Kidney (tissue), 22 donors: ENCODE measurements at places on chromosomes 1 and 21.
A peak's percentile ranks its signal among the peaks of the same experiment; 100 is the strongest.

DNA sequence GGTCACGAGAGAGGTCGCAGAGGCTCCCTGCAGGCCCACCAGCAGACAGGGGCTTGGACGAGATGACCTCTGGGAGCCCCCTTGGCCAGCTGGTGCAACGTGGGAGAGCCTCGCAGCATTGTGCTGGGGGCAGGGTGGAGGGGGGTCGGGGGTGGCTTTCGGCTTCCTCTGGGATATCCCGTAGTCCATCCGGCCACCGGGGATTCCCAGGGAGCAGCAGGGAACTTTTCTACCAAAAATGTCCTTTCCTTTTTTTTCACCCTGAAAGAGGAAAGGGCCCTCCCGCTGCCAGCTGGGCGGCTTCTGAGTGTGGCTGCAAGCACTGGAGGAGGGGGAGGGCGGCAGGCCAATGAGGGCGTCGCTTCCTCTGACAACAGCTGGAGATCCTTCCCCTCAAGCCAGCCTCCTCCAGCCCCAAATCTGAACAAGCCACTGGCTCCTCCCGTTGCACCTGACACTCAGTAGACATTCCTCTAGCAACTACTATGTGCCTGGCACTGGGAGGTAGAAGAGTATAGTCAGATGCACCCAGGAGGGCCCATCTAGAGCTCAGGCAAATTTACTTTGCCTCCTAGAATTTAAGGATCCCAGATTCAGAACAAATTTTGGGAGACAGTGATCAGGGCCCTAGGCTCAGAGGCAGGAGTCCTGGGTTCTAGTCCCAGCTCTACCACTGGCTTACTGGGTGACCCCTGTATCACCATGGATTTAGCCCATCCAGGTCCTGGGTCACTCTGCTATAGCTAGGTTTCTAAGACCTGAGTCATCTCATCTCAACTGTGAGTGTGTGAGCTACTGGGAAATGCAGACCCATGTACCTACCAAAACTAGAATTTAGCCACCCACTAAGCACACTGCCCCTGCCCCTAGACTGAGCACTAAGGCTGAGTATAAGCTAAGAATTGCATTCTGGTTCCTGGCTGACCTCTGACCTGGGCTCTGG, 2.7 kb downstream of the MOB3C start:
- DNase-seq = peak; percentile 74

DNA sequence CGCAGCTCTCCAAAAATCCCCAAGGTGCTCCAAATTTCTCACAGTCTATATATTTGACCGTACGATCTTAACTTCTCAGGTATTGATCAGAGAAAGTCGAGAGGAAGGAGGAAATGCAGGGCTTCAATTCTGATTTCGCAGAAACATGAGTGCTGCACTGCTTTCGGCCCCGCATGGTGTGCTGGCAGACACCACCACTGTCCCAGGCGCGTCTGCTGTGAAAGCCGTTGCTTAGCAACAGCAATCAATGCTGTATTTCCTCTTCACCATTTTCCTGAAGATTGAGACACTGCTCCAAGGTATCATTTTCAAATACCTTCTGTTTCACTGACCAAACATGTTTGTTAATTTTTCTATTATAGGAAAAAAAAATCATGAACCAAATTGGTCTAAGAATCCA, 296.3 kb downstream of the SMYD3 start:
- DNase-seq = no peak

- peak; percentile 96 for DNase-seq
These were observed at the start of gene TMEM50A for GRCh38 chr1:25338188-25338981. Gene TMEM50A, plus strand, starts transcription at chr1:25338334. Its CDS starts 2,153 bp downstream, at chr1:25340487.

- DNase-seq = no peak
These were observed 4.1 kb upstream of the OLIG2 start for GRCh38 chr21:33021667-33022066.

DNA sequence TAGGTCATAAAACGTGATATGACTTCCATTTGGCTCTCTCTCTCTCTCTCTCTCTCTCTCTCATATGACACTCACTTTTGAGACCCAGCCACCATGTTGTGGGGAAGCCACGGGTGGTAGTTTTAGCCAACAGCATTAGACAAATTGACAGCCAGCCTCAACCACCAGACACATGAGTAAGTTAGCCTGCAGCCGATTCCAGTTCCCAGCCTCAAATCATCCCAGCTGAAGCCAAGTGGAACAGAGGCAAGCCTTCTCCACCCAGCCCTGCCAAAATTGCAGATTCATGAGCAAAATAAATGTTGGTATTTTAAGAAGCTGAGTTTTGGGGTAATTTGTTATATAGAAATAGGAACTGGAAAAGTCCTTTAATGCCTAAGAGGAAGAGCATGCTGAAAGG, 98.0 kb upstream of the DNAH14 start:
- no peak for DNase-seq

- peak; percentile 90 for DNase-seq
These were observed 17.9 kb upstream of the ETV3 start for GRCh38 chr1:157156058-157156541.

DNA sequence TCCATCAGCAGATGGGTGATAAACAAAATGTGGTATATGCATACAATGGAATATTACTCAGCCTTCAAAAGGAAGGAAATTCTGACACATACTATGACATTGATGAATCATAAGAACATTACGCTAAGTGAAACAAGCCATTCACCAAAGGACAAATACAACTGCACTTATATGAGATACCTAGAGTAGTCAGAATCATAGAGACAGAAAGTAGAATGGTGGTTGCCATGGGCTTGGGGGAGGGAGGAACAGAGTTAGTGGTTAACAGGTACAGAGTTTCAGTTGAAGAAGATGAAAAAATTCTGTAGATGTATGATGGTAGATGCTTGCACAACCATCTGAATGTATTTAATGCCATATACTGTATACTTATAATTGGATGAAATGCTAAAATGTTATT, 39.1 kb upstream of the KCNK2 start:
- DNase-seq = no peak

DNA sequence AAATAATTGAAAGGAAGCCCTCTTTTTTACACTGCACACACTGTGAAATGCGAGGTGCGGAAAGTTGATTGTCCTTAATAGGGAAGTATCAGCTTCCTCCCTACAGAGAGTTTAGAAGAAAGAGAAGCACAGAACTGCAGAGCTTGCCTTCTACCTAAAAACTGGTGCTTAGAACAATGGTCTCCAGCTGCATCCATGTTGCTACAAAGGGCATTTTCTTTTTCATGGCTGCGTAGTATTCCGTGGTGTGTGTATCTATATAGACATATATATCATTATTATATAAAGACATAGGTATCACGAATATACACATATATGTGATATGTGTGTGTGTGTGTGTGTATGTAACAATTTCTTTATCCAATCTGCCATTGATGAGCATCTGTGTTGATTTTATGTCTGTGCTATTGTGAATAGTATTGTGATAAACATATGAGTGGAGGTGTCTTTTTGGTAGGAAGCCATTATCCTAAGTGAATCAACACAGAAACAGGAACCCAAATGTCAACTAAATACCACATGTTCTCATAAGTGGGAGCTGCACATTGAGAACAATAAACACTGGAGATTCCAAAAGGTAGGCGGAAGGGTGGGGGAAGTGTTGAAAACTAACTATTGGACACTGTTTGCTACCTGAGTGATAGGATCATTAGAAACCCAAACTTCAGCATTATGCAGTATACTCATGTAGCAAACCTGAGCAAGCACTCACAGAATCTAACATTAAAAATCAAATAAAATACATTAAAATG, 290.0 kb upstream of the RUNX1 start:
- DNase-seq = no peak

DNA sequence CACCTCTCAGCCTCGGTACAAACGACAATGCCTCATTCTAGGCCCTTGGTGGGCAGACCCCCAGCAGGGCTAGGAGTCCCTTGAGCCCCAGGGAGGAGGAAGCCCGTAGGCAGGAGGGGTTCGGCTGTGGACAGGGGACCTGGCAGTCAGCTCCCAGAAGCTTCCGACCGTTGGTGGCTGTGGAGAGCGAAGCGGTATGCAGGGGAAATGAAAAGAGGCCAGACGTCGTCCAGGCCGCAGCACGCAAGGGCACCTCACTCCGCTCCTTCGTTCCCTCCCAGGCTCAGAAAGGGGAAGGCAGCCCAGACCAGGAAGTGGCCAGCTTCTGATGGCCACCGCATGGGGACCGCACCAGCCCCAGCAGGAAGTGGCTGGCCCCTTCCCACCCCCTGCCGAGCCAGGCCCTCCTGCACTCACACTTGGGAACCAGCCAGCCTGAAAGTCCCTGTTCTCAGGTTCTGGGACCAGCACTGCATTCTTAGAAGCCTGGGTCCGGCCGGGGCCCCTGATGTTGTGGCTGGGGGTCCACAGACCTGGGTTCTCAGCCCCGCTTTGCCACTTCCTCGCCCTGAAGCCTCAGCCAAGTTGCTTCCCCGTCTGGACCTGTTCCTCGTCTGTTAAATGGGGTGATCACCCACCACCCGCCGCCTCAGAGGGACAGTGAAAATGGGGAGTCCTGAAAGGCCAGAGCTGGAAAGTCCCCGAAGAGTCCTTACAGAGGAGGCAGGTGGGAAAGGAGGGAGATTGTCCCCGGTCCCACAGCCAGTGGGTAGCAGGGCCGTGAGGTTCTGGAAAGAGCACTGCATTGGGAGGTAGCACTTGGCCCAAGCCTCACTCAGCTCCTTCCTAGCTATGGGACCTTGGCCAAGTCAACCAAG, 104.0 kb upstream of the RUNX3 start:
- DNase-seq = peak; percentile 20

GRCh38 chr1:186289943-186290545, 85.0 kb downstream of the TPR start:
- no peak for DNase-seq

GRCh38 chr1:25478633-25479032, 47.9 kb downstream of the MACO1 start:
- DNase-seq = no peak

DNA sequence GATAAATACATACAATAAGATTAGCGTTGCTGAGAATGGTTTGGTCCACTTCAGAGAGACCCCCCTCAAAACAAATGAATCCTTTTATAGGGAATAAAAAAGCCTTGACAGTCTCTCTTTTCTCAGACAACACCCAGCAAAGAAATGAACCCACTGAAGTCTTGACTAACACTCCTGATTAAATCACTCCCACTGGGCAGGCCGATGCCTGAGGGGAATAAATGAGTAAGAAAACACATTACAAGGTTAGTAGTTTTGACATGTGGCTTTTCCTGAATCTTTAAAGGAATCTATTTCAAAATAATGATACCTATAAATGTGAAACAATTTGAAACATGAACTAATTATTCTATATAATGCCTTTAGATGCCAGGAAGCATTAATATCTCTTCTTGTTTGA, 146.9 kb upstream of the POGK start:
- DNase-seq = no peak

DNA sequence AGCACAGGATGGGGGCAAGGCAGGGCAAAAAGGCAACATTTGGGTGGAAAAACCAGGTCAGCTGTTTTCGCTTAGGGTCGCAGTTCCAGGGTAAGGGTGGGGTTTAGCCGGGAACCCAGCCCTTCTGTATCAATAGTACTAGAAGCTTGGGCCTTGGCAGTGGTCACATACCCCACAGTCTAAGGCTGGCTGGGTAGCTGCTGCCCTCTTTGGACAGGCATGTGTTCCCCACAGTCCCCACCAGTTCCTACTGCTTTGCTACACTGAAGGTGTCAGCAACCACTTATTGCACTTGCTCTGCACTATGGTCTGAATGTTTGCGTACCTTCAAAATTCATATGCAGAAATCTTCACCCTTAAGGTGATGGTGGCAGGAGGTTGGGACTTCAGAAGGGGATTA, 349.8 kb downstream of the LTN1 start:
- DNase-seq = no peak

- DNase-seq = no peak
These were observed 6.7 kb downstream of the KCNJ15 start for GRCh38 chr21:38263493-38263892.

DNA sequence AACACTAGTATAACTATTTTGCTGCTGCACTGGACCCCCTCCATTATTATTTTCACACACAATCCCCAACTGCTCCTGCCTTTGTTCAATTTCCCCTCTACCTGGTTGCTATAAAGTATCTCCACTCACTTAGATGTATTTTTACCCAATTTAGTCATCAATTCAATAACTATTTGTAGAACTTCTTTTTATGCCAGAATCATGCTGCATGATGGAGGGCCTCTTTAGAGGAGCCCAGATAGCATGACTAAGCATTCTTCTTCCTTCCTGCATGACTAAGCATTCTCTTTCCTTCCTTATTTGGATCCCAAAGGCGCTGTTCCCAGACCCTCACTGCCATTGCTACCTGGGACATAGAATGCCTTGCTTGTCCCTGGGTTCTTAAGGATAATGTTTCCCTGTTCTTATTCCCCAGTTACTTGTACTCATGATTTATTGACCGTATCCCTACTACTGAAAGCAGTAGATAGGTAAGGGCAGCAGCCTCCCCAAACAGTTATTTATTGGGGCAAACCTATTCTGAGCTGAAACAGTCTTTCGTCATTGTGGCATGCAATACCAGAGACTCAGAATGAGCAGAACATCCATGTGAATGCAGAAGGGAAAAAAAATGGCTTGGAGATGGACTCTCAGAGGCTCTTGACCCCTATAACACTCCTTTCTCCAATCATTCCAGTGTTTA, 89.3 kb upstream of the AKT3 start:
- DNase-seq = no peak

- peak; percentile 53 for DNase-seq
These were observed 43.4 kb upstream of the MPZL1 start for GRCh38 chr1:167678422-167678821.

DNA sequence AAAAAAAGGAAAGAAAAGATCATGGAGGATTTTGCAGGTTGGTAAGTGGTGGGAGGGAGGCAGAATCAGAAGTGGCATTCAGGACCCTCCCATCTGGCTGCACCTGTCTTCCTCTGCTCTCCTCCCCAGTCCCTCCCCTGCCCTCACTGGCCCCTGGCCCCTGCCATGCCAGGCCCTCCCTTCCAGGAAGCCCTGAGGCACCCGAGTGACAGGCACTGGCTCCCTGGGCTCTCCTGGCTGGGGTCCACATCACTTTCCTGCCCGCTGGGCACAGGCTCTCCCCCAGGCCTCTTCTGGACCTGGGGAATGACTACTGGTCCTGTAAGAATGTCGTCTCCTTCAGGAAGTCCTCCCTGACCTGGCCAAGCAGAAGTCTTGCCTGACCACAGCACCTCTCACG, 15.3 kb upstream of the ADARB1 start:
- no peak for DNase-seq

GRCh38 chr1:166040202-166040997, 126.4 kb downstream of the FAM78B start:
- DNase-seq = no peak

- peak; percentile 93 for DNase-seq
These were observed 31.8 kb upstream of the BCL10 start for GRCh38 chr1:85307987-85308832.

GRCh38 chr1:46673749-46674182, 2.1 kb downstream of the TEX38 start:
- DNase-seq = no peak

GRCh38 chr1:67459068-67459467, 28.9 kb upstream of the SERBP1 start:
- no peak for DNase-seq
